ENCODE measurements at places on chromosomes 1 and 21.
A peak's percentile ranks its signal among the peaks of the same experiment; 100 is the strongest.

GRCh38 chr1:160708801-160709200 lies 2.8 kb downstream of the CD48 start:
- DNase-seq: no peak

DNA sequence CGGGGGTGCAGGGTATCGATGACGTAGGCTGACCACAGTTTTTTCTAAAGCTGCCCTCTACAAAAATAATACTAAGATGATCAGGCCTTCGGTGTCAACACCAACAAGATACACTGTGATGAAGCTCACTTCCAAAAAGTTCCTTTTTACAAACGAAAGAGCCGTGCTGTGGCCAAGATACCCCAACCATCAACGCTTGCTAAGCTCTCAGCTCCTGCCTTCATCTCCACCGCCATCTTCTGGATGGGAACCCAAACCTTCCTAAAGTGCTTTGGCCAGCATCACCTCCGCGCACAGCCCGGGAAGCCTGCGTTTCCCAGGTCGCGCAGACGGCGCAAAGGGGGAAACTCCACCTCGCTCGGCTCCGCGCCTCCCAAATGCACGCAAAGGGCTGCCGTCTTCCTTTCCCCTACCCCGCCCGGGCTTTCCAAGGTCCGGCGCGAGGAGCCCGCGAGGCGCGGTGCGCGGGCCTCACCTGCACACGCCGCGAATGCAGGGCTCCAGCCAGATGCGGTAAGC lies 541 bp downstream of the USP48 start:
- DNase-seq: peak; percentile 16

GRCh38 chr1:111148376-111148881 lies 8.4 kb downstream of the CEPT1 start:
- no peak for DNase-seq

DNA sequence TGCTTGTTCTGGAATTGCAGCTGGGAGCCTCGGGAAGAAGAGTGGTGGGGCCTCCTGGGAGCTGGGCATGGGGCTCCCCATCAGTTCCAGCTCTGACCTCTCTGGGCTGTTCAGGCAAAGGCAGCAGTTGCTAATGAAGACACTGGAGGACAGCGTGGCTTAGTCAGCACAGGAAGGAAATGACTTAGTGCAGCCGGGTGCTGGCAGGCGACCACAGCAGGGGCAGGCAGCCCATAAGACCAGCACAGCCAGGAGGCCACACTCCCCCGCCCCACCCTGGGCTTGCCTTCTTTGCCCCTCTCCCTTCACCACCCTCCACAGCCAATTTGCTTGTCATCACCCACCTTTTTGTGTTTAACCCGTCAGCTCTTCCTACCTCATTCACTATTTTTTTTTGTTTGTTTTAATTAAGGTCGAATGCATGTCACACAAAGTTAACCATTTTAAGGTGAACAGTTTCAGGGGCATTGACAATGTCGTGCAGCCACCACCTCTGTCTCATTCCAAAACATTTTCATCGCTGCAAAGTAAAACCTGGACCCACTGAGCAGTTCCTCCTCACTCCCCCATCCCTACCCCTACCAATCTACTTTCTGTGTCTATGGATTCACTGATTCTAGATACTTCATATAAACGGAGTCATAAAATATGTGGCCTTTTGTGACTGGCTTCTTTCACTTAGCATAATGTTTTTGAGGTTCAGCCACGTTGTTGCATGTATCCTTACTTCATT lies 10.9 kb downstream of the OLIG2 start:
- no peak for DNase-seq

DNA sequence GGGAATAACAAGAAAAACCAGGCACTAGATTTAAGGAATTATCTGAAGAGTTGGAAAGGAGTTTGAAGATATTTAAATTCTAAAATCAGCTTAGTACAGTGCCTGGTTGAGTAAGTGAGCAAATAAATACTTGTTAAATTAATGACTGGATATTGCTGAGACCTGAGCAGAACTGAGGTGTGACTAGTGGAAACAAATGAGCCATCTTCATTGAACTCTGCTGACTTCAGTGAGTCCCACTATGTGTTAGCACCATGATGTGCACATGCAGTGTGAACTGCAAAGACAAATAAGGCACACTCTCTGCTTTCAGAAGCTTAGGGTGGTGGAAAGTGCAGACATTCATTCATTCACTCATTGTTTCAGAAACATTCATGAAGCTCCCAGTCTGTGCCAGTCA lies 48.7 kb downstream of the ELAPOR1 start:
- no peak for DNase-seq

- DNase-seq: no peak
These were observed 153.7 kb downstream of the KCNJ6 start for GRCh38 chr21:37762606-37763005.

GRCh38 chr1:29256979-29257804 lies 20.9 kb downstream of the PTPRU start:
- peak; percentile 58 for DNase-seq

Measured in body of pancreas (tissue), 4 donors.